ENCODE measurements at places on chromosomes 13 and 19. TPM values are rescaled to one million over a fixed set of nuclear protein-coding genes. Genes with fewer than 3 reads are reported as not detected.

Gene CALR3
- not detected for polyA plus RNA-seq

Gene CGB3
- polyA plus RNA-seq: not detected

Gene TSHZ3
- polyA plus RNA-seq: not detected

Gene KLK4
- 0.56 TPM for polyA plus RNA-seq

Gene IGFL4
- not detected for polyA plus RNA-seq

Gene CEACAM6
- not detected for polyA plus RNA-seq

Gene ERICH4
- not detected for polyA plus RNA-seq

Gene C13orf46
- not detected for polyA plus RNA-seq

Gene SUGP1
- polyA plus RNA-seq: 27.4 TPM

Gene PEG3
- not detected for polyA plus RNA-seq

Gene TMPRSS9
- not detected for polyA plus RNA-seq

Gene CGB5
- not detected for polyA plus RNA-seq

Gene CDX2
- polyA plus RNA-seq: not detected

Gene FFAR1
- polyA plus RNA-seq: 0.61 TPM

Gene MBD3L2
- polyA plus RNA-seq: not detected

Gene TMC4
- polyA plus RNA-seq: not detected

Gene STX10
- 52.2 TPM for polyA plus RNA-seq

Gene SLC25A41
- polyA plus RNA-seq: not detected

Gene RAB8A
- 98.8 TPM for polyA plus RNA-seq

Gene ZNF816
- 22.9 TPM for polyA plus RNA-seq

Gene RETN
- polyA plus RNA-seq: not detected

Gene PPP1R37
- polyA plus RNA-seq: 0.39 TPM

All from naive B cell (primary cell).